ENCODE measurements at places on chromosomes 1 and 21. TPM values are rescaled to one million over a fixed set of nuclear protein-coding genes. Genes with fewer than 3 reads are reported as not detected.

The TENT5C gene
- 0.36 TPM for total RNA-seq

The LHX8 gene
- total RNA-seq: not detected

The RGS5 gene
- total RNA-seq: 1.8 TPM

The KCNJ9 gene
- not detected for total RNA-seq

The DNAJC6 gene
- total RNA-seq: 10.5 TPM

The ZYG11A gene
- total RNA-seq: under 0.01 TPM

The OR2T33 gene
- total RNA-seq: not detected

The JUN gene
- 48.9 TPM for total RNA-seq

The FCRLB gene
- 1.8 TPM for total RNA-seq

The AKR1A1 gene
- 136 TPM for total RNA-seq

The PLA2G2D gene
- not detected for total RNA-seq

GRCh38 chr1:218546314-218546713 is 201.2 kb downstream of the TGFB2 start:
- DNase-seq: peak; percentile 50

DNA sequence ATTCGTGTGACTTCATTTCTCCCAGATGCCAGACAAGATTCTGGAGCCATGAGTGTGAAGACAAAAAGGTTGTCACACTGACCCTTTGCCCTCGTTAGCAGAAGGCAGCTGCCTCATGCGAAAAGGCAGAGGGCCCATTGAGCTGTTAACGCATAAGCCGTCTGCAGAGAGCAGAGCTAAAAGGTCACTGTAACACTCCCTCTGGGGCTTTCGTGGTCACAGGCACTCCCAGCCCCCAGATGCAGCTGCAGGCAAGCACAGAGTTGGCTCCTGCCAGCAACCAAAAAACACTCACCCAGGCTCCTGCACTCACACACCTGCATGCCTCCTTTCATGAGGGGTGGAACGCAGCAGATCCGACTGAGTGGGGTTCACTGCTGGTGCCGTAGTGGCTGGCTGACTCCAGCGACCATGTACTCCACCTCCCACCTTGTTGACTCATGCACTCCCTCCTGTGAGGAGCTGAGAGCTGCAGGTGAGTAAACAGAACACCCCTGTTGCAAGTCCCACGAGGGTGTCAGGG is 287.5 kb downstream of the SMYD3 start:
- peak; percentile 60 for DNase-seq

DNA sequence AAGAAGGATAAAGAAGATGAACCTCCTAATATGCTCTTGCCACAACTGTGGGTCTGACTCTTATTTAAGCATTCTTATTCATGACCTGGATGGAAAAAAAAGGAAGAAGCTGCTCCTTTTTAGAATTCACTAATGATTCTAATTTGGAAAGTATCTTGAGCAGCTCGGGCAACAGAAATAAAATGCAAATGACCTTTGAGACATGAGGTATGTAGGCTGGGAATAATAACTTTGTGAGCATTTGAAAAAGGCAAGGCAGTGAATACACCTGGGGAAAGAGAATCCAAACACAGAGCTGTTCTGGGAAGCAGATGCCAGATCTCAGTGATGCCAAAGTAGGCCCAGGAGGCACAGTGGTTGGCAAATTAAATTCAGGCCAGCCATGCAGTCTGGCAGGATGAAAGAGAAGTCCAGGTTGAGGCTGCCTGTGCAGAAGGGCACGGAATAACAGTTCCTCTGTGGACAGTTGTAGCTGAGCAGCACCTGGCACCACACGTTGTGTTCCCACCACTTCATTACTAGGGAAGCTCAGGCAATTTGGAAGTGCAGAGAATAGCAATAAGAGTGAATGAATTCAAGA is 320.8 kb upstream of the ST6GALNAC5 start:
- no peak for DNase-seq

- peak; percentile 90 for DNase-seq
Measured at GRCh38 chr1:108560874-108561459, 1.1 kb downstream of the EEIG2 start.

- DNase-seq: no peak
Measured at GRCh38 chr1:205879974-205880373, 30.0 kb upstream of the PM20D1 start.

- no peak for DNase-seq
Measured at GRCh38 chr1:61436016-61436415, 288.9 kb downstream of the TM2D1 start.

- no peak for DNase-seq
Measured at GRCh38 chr21:45747233-45747766, 103.8 kb downstream of the PCBP3 start.

DNA sequence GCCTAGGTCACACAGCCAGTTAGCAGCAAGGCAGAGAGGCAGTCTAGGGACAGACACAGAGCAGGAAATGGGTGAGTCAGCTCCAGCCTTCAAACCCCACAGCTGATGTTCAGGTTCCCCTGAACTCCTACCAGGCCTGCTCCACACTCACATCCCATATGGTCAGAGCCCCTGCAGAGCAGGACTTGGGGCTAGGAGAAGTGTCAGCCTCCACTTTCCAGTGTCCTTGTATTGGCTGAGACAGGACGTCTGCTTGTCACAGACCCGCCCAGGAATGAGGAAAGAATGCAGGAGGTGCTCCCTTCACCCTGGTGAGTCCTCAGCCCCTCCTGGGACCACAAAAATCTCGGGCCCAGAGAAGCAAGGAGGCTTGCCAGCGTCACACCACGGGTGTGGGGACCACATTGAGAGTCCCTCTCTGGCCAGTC is 92.5 kb downstream of the LACTBL1 start:
- DNase-seq: peak; percentile 93

DNA sequence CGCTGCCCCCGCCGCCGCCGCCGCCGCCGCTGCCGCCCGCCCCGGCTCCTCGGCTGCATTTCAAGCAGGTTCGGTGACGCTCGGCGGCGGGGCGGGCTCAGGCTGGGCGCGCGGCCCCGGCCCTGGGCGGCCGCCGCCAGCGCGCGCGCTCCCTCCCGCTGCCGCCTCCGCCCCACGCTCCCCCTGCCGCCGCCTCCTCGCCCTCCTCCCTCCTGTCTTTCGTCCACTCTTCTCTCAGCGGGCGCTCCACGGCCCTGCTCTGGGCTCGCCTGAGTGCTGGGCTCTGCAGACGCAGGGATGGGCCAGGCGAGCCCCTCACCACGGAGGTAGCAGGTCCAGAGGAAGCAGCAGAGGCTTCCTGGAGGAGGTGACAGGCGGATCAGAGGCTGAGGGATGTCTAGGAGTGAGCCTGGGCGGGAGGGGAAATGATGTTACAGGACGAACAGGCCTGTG is at the start of gene LRP8:
Gene LRP8, minus strand, starts transcription at position 62 of the 453 bp plus-strand sequence. CDS start 158 bp downstream, outside the sequence.
- peak; percentile 99 for DNase-seq

DNA sequence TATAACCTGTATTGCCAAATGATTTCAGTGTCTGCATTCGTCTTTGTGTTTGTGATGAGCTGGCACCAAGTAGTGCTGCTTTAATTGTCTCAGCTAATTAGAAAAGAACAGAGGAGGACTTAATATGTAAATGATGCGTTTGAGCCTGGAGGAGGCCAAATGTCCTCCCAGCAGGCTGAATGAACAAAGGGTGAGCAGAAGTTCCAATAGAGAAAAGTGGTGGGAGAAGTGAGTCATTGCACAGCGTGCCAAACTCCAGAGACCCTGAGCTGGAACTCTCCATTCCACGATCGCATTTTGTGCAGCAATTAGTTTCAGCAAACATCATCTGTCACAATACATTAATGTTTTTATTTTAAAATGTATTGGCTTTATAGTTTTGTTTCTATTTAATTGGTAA is 17.9 kb downstream of the ETV3L start:
- no peak for DNase-seq

DNA sequence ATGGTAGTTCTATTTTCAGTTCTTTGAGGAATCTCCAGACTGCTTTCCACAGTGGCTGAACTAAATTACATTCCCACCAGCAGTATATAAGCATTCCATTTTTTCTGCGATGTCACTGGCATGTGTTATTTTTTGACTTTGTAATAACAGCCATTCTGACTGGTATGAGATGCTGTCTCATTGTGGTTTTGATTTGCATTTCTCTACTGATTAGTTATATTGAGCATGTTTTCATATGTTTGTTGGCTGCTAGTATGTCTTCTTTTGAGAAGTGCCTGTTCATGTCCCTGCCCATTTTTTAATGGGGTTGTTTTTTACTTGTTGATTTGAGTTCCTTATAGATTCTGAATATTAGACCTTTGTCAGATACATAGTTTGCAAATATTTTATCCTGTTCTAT is 87.9 kb downstream of the RPS6KC1 start:
- DNase-seq: no peak

- peak; percentile 87 for DNase-seq
Measured at GRCh38 chr1:26537951-26538352, 8.4 kb downstream of the RPS6KA1 start.

- DNase-seq: peak; percentile 88
Measured at GRCh38 chr1:43711049-43711448, 3.7 kb downstream of the ST3GAL3 start.

DNA sequence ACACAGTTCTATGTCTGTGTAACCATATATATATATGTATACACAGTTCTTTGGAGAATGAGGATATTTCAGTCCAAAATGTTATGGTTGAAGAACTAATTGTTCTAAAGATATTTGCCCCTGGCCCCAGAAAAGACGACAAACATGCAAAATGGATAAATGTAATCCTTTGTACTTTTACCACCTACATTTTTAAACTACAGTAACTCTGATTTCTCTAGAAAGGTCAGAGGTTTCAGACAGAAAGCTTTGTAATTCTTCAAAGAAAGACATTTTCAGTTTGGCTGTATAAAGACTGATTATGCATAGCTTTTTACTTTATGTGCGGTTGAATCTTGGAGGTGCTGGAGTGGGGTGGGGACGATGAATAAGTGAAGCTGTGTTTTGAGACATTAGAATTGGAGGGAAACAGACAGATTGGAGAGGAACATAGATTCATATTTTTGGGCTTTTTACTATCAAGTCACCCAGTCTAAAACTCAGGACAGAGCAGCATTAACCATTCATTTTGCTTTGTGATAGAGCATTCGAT is 16.6 kb downstream of the NFIA start:
- no peak for DNase-seq

GRCh38 chr1:192402571-192402970 is 85.8 kb downstream of the RGS21 start:
- no peak for DNase-seq

GRCh38 chr1:159802111-159802510 is at the start of gene FCRL6:
TSS of gene FCRL6 (plus strand) at chr1:159802360. CDS start at chr1:159802425, 65 bp downstream.
- no peak for DNase-seq

DNA sequence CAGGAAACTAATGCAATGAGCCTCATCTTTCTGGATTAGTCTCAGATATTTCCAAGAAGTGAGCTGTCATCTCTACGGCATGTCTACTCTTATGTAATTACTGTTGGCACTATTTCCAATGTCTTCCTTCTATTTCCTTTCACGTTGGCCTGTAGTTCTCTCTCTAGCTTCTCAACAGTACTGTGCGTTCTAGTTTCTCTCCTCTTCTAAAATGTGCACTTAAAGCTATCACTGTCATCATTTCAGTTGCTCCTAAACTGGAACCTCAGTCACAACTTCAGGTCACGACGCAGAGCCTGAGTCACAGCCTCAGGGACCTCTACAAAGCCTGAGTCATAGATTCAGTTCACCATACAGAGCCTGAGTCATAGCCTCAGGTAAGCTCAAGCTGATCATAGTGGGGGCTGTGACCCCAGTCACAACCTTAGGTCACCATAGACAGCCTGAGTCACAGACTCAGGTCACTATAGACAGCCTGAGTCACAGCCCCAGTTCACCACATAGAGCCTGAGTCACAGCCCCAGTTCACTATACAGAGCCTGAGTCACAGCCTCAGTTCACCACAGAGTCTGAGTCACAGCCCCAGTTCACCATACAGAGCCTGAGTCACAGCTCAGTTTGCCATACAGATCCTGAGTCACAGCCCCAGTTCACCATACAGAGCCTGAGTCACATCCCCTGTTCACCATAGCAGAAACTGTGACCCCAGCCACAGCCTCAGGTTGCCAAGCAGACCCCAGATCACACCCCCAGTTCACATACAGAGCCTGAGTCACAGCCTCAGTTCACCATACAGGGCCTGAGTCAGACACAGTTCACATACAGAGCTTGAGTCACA is 13.0 kb downstream of the WNT9A start:
- peak; percentile 53 for DNase-seq

- DNase-seq: peak; percentile 62
Measured at GRCh38 chr1:98962156-98962555, 42.5 kb downstream of the PLPPR5 start.

GRCh38 chr21:45615145-45615711 is 28.3 kb upstream of the PCBP3 start:
- peak; percentile 37 for DNase-seq

- DNase-seq: peak; percentile 94
Measured at GRCh38 chr1:19344372-19344810, 32.3 kb downstream of the SLC66A1 start.

DNA sequence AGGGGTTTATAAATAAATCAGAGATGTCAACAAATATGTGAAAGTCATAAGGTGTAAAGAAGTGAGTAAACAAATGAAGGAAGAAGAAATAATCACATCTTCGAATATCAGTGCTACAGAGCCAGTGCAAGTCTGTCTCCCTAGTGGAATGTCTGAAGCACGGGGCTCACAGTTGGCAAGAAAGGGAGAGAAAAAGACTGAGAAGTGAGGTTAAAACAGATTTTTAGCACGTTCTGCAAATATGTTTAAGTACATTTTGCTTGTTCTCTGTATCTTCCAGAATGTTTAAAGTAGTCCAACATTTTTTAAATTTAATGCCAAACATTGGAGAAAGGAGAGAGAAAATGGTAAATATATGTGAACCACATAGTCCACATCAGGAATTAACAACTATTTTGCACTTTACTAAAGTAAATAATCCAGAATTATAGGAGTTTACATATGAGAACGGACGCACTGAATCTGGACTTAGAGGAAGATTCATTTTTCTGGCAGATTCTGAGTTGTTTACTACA is 682.4 kb downstream of the LTN1 start:
- no peak for DNase-seq

- peak; percentile 43 for DNase-seq
Measured at GRCh38 chr1:233909195-233909594, 4.7 kb downstream of the SLC35F3 start.

Data from osteoblast (primary cell).